Activated naive CD4-positive, alpha-beta T cell (primary cell): ENCODE measurements at places on chromosomes 2 and 18.

DNA sequence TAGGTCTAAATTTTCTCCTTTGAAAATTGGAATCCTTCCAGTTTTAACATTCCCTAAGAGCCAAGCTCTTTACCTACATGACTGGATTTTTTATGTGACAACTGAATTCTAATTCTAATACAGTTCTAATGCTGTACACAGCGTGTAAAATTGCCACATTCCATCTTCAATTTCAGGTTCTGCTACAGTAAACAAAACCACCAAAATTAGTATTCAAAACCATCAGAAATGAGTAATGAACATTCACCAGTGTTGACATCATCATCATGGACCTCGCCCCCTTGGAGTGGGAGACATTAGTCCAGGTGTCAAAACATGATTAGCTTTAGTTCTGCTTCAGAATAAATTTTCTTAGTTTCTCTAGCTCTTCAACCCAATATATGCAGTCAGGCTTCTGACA lies 133.6 kb downstream of the MBD2 start:
- DNase-seq, result no peak

DNA sequence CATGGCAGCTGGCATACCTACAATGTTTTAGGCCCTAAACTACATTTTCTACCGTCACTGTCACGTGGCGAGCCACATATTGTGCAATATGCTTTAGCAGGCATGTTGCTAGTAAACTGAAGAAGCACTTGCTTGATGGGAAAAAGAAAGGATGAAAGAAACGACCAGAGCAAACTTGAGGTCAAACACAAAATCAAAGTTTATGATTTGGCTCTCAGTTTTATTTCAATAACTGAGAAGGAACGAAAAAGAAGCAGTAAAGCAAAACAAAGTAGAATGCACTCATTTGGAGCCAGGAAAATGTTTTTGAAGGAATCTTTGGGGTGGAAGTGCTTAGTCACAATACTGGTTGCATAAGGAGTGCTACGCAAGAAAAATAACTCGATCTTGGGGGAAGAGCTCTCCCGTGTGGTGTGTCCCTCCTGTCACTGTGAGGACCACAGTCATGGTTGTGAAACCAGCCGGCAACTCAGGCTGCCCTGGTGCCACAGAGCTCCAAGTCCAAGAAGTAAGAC lies 349.8 kb downstream of the RBM43 start:
- DNase-seq, result no peak

- no peak for DNase-seq
These were observed 52.6 kb downstream of the SLC4A5 start for GRCh38 chr2:74290466-74291217.

GRCh38 chr2:203404996-203405395 lies 76.8 kb downstream of the ABI2 start:
- no peak for DNase-seq

- no peak for DNase-seq
These were observed 327.6 kb downstream of the ZNF516 start for GRCh38 chr18:76167410-76167809.

DNA sequence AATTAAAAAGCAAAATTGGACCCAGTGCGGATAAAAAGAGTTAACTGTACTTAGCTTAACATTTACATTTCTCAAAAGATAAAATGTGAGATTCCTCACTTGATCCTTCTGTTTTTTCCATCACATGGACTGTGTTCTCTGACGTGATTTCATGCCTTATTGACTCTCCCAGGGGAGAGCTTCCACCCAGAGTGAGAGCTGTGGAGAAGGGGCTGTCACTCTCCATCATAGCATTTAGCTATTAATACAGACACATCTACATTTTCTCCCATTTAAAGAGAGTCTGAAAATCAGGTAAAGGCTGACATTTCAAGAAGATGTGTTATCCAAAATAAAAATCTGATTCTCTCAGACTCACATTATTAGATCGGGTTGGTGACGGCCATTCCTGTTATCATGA lies 493.8 kb downstream of the FBXO15 start:
- DNase-seq, result no peak

DNA sequence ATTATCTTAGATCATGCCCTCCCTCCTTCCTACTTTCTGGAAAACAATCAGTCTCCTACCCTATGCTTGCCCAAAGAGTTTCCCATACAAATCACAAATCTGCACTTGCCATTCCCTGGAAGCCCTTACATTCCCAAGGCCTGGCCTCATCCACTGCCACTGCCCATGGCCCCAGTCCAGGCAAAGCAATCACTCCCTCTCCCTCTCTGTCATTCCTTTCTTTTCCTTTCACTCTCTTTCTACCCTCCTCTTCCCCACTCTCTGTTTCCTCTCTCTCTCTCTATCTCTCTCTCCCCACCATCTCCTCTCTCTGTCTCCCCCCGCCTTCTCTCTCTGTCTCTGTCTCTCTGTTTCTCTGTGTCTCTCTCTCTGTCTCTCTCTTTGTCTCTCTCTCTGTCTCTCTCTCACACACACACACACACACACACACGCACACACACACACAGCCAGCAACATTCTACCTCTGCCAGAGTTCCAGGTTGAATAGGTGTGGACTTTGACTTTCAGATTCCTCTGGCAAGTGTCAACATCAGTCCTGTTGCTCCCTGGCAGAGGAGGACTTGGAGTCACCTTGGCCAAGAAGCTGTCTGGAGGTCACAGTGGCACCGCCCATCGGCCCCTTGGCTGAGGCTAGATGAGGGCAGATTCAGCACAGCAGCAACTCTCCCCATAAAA lies 43.7 kb upstream of the NAT8 start:
- no peak for DNase-seq

- DNase-seq, result no peak
These were observed 111.9 kb upstream of the MAPRE2 start for GRCh38 chr18:34929336-34929780.

DNA sequence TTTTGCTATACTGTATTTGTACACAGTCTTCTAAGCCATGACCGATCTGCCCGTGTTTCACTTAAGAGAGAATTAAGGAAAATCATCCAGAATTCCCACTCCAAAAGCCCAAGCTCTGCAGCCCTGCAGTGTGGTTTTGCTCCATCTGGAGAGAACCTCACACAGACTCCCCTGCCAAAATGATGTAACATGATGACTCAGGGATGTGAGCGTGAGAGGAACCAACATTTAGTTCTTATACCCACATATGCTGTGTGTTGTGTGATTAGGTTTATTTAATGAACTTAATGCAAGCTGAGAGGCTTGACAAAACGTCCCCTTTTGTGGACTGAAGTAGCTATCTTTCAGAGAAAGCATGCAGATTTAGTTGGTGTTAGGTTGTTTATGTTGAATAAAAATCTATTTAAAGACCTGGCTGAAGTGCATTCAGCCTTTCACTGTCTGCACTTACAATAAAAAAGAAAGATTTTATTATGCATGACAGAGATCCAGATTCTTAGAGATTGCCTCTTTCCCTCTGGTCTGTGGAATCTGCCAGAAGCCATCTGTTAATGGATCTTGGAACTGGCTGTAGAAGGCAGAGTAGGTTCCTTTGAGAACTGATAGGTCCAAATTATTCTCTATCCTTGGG lies 6.3 kb downstream of the RAB12 start:
- no peak for DNase-seq

DNA sequence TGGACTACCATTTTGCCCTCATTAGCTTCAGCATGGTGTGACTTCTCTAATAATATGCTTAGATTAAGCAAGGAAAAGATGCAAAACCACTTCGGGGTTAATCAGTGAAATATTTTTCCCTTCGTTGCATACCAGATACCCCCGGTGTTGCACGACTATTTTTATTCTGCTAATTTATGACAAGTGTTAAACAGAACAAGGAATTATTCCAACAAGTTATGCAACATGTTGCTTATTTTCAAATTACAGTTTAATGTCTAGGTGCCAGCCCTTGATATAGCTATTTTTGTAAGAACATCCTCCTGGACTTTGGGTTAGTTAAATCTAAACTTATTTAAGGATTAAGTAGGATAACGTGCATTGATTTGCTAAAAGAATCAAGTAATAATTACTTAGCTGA lies 16.3 kb downstream of the TYMS start:
- no peak for DNase-seq

- DNase-seq, result no peak
These were observed at the start of gene FIGN for GRCh38 chr2:163735685-163736432. Gene FIGN, minus strand, starts transcription at chr2:163736008. Its CDS starts 1,081 bp downstream, at chr2:163734927.

DNA sequence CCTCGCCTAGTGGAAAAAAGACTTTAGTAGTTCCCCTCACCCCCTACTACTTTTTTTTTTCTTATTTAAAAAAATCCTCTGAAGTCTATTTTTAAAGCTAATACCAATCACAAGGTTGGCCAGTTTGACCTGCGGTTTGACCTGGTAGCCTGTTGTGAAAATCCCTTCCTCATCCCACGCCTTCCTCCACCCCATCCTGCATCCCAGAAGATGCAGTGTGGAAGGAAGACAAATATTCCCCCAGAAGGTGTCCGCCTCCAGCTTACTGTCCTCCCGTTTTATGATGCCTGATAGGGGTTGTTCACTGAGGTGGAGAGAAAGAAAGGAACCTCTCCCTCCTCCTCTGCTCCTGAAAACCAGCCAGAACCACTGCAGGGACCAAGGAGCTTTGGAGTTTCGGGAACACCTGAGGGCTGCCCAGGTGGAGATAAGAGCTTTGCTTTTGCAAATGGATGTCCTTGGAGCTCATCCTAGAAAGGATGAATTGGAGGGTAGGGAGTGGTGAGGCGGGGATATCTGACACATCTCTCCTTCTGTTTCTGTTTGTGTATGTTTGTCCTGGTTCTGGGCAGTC lies 909 bp downstream of the ATP6V1C2 start:
- no peak for DNase-seq

- DNase-seq, result no peak
These were observed 54.3 kb upstream of the LPIN2 start for GRCh38 chr18:3067165-3067661.

DNA sequence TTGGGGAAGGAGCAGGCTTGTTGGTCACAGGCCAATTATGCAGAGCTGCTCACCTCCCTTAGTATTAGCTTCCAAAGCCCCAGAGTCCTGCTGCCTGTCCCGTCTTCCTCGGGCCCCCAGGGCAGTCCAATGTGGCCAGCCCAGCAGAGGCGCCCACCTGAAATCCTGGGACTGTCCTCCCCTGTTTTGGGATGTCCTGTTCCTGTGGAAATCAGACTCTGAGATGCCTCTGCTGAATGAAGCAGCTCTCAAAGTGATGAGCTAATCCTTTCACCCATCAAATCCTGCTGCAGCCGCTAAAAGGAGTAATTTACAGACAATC lies 105.3 kb downstream of the CABLES1 start:
- DNase-seq, result no peak
